CD4-positive, CD25-positive, alpha-beta regulatory T cell (primary cell): ENCODE measurements at places on chromosomes 5 and 9. TPM values are rescaled to one million over a fixed set of nuclear protein-coding genes. Genes with fewer than 3 reads are reported as not detected.

ENTPD8 gene
- not detected for total RNA-seq

GDNF gene
- total RNA-seq, result not detected

RNF183 gene
- not detected for total RNA-seq

DNA sequence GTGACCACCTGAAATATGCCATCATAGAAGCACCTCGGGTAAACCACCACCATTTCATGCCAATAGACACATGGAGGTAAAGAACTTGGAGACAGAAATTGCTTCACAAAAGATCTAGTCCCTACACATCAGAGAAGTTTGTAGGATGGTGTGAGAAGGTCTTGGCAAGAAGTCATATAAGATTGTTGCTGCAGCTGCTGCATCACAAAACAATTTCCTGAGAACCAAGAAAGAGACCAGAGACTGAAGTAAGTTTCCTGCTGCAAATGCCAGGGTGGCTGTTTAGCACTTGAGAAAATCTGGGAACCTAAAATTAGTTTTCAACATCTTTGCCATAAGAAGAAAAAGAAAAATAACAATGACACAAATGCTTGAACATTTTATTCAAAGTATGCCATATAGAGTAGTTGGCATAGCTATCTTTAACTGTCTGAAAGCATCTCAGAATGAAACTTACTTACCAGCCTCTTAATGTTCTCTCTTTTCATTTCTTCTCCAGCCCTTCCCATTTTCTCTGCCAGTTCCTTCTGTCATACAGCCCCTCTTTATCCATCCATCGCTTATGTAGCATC lies 114.3 kb downstream of the KCTD16 start:
- no peak for DNase-seq

GRCh38 chr5:15326471-15326870 lies 173.5 kb upstream of the FBXL7 start:
- no peak for DNase-seq

DNA sequence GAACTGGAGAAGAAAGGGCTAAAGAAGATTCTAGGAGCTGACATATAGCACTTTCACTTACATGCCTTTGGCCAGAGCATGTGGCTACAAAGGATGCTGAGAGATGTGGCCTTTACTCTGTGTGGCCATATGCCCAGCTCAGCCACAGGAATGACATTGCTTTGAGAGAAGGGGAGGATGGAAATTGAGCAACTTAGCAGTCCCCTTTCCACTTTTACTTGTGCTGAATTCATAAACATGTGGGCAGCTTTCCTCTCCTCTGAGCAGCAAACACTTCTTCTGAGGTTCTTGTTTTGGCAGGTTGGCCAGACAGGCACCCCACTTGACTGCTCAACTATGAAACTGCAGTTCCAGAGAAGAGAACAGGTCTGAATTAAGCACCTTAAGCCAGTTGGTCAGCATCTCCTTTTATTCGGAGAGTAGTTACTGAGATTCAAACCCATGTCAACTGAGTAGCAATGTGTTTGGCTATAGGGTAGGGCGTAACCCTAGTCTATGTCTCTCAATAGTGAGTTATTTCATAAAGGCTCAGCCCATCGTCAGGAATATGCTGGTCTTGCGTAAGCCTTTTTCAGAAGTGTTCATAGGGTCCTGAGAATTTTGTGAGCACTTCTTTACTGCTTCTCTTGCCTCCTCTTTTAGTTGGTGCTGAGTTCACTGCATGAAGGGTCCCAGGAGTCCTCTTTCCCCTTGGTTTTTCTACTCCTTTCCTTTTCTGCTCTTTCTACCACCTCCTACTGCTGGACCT lies 134.5 kb downstream of the PALM2AKAP2 start:
- no peak for DNase-seq

DNA sequence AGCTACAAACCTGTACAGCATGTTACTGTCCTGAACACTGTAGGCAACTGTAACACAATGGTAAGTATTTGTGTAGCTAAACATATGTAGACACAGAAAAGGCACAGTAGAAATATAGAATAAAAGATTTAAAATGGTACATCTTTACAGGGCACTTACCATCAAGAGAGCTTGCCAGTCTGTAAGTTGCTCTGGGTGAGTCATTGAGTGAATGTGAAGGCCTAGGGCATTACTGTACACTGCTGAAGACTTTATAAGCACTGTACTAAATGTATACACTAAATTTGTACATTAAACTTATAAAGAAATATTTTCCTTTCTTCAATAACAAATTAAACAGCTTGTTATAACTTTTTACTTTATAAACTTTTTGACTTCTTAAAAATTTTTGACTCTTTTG lies 20.5 kb downstream of the ADRB2 start:
- DNase-seq, result no peak

- no peak for DNase-seq
Measured at GRCh38 chr9:103816146-103816545, 278.0 kb upstream of the SMC2 start.
